Renal pelvis (tissue), 12 donors: ENCODE measurements at places on chromosomes 5 and 9.
A peak's percentile ranks its signal among the peaks of the same experiment; 100 is the strongest.

GRCh38 chr5:55580042-55580441 is 45.3 kb upstream of the PLPP1 start:
- no peak for DNase-seq

DNA sequence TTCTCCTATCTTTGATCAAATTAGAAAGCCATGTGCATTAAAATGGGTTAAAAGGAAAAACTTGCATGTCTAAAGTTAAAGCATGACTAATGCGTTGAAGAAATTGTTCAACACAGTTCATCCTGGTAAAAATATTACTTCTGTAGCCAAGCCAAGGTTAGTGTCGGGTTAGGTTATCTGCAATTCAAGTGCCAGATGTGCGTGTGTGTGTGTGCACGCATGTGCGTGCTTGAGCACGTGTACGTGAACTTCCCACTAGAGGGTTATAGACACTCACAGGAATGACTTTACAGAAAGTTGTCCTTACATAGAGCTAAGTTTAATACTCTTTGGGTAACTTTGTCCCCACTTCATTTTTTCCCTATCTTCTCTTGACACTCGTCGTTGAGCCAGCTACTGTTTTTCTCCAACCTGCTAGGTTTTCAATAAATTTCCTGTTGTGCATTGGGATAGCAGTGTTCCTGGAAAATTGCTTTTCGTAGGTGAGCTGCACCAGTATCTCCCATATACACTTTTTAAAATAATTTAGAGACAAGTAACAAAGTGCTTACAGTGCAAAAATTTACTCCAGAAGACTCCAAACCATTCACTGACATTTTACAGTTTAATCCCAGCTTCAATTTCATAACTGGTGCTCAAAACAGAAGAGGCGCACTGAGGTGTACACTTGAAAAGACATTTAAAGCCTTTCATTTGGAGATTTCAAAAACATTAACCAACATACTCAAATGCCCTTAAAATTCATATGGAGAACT is 353.8 kb downstream of the NFIB start:
- DNase-seq: no peak

- no peak for DNase-seq
Observed at GRCh38 chr5:129746876-129747275, 1.0 kb upstream of the MINAR2 start.

DNA sequence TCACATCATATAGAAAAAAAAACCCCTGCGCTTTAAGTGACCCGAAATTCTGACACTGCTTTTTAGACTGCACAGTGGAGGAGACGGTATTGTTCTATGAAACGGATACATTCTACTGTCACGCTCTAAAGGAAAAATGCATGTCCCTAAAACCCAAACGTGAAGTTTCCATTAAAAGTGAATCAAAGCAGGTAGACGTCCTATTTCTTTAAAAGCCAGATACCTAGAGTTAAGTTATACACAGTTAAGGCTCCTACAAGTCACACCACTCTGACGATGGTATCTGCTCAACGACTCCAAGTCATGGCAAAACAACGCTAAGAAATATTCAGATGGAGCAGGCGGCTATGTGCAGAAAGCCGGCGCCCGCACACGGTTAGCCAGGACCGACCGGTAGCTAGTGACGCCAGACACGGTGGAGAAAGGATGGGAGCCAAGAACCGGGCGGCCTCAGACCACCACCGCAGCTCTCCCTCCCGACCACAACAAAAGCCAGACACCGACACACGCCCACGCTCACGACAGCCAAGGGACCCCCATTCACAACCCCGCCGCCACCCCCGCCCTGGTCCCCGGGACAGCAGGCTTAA is 734 bp downstream of the SKP1 start:
- peak; percentile 30 for DNase-seq

GRCh38 chr9:115891929-115892328 is 261.7 kb upstream of the PAPPA start:
- no peak for DNase-seq

GRCh38 chr5:85132269-85132668 is 747.6 kb upstream of the EDIL3 start:
- DNase-seq: no peak

GRCh38 chr9:38172586-38172985 is 103.6 kb upstream of the SHB start:
- no peak for DNase-seq

GRCh38 chr5:42668254-42668653 is 88.4 kb upstream of the CCDC152 start:
- DNase-seq: no peak

GRCh38 chr5:169114466-169115065 is 186.4 kb downstream of the SLIT3 start:
- DNase-seq: no peak

DNA sequence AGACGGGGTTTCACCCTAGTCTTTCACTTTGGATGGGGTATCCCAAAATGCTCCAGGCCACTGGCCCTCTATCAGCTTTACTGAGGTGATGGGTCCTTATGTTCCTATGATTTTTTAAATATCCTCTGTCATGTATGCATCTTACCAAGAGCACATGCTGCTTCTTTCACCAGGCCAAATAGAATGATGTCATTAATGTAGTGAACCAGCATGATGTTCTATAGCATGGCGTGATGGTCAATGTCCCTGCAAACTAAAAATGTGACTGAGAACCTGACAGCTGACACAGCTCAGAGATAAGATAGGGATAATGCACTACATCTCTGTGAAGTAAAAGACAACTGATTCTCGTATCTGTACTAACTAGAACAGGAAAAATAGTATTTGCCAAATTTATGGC is 103.6 kb downstream of the SLC1A3 start:
- DNase-seq: no peak

GRCh38 chr9:123776708-123777537 is 153.0 kb downstream of the DENND1A start:
- DNase-seq: no peak

DNA sequence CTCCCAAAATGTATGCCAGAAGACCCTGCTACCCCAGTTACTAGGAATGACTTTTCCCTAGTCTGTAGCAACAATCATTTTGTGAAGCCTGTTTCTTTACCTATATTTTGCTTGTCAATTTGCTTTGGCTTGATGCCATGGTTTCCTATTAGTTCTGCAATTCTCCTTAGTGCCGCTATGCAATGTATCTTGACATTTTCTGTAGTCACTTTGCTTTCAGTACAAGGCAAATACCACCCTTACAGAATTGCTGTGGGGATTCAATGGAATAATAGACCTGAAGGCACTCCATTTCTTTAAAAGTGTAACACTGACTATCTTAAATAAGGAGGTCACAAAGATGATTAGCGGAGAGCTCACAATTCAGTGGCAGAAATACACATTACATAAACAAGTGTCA is 291.1 kb downstream of the NR2F1-AS1 start:
- DNase-seq: no peak

DNA sequence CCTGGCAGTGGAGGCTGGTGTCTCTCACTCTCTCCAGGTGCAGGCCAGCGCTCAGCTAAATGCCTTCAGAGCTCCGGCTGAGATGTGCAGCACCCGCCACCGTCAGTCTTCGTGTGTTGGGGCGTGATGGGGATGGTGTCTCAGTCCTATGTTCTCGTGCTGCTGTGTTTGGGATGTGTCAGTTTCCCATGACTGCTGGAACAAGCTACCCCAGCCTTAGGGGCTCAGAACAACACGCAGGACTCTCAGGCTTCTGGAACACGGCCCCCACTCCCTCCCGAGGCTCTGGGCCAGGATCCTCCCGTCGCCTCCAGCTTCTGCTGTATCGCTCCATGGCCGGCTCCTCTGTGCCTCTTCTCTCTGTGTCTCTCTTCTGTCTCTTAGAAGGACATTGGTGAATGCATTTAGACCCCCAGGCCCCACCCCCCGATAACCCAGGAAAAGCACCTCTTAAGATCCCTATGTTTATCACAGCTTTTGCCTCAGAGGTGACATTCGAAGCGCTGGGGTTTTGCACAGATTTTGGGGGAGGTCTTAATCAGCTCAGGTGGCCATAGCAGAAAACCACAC is 9.6 kb upstream of the CEP72 start:
- no peak for DNase-seq

GRCh38 chr9:26415528-26415927 is 477.1 kb downstream of the CAAP1 start:
- no peak for DNase-seq

- DNase-seq: peak; percentile 24
Observed at GRCh38 chr9:88399966-88400365, 11.7 kb downstream of the SPIN1 start.

GRCh38 chr5:4383102-4383501 is 757.0 kb upstream of the ADAMTS16 start:
- peak; percentile 42 for DNase-seq

DNA sequence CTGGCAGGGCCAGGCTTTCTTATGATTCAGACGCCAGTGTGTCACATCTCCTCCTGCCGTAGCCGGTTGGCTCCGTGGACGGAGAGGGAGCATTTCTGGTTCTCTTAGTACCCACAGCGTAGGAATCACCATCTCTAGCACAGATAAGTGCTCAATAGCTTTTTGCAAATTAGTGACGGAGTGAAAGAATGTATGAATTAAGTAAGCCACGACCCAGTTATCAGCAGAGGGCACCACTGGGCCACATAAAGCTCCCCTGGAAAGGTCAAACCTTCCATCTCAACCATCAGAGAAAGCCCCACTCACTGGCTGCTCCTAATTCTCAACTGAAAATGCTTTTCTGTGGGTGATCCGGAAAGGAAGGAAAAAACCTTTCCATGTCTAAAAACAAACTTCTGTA is 317.0 kb upstream of the ADCY2 start:
- peak; percentile 14 for DNase-seq

GRCh38 chr9:133593587-133594253 is 15.5 kb downstream of the FAM163B start:
- no peak for DNase-seq

DNA sequence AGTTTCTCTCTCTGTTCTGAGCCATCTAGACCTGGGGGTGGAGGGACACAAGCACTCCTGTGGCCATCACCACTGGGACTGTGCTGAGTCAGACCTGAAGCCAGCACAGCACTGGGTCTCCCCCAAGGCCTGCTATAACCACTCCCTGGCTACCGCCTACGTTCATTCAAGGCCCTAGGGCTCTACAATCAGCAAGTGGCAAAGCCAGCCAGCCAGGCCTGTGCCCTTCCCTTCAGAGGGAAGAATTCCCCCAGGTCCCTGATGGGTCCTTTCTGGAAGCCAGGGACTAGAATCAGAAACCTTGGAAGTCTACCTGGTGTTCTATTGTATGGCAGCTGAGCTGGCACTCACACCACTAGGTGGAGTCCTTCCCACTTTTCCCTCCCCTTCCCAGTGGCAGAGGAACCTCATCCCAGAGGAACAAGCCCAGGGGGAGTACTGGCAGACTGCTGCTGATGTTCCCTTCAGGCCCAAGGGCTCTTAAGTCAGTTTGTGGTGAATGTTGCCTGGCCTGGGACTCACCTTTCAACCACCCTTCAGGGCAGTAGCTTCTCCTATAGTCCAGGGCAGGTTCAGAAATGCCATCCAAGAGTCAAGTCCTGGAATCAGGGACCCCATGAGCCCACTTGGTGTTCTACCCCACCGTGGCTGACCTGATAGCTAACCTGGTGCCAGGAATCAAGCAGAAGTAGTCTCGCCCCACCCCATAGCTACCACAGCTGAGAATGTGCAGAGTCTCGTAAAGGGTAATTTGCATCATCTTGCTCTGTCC is 20.0 kb downstream of the JMY start:
- DNase-seq: no peak

DNA sequence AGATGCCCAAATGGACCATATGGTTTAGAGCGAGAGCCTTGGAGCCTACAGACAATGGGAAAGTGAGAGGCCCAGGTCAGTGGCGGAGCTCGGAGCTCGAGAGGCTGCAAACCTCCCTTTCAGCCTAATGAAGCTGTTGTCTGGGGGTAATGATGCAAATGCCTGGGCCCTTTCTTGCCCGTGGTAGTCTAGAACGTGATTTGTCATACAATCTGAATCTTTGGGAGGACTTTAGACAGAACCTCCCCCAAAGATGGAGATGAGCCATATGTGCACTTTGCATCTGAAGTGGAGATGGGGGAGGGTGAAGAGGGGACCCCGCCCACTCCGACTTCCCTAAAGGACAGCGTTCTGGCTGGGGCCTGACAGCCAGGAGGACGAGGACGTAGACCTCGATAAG is 10.3 kb upstream of the NEUROG1 start:
- DNase-seq: no peak

DNA sequence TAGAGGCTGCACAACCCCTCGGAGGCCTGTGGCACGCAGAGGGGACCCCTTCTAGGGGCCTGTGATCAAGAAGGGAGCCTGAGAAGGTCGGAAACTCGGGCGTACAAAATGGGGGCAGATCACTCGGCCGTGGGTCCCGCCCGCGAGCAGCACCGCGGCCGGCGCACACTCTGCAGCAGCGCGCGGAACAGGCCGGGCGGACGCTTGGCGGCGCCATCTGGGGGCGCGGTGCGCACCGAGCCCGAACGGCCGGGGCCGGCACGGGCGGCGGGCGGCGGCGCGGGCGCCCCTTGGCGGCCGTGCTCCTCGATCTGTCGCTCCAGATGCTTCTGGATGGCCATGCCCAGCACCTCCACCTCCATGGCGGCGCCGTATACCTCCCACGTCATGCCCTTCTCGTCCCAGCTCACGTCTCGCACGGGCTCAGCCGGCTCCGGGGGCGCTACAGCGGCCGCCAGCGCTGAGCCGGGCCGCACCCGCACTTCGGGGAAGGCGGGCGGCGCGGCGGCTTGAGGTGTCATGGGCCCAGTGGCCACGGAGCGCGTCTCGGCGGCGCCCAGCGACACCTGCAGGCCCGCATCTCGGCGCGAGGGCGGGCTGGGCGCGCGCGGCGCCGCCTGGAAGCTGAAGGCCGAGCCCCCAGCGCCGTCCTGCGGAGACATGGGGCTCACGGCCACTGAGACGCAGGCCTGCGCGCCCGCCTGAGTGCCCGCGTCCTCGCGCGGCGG is 13.1 kb downstream of the GPRIN1 start:
- no peak for DNase-seq

GRCh38 chr5:175658299-175659145 is 651 bp downstream of the HRH2 start:
- peak; percentile 21 for DNase-seq

GRCh38 chr9:116643691-116644090 is 43.4 kb upstream of the TRIM32 start:
- DNase-seq: no peak

- DNase-seq: no peak
Observed at GRCh38 chr9:122058709-122059108, 34.4 kb downstream of the TTLL11 start.

DNA sequence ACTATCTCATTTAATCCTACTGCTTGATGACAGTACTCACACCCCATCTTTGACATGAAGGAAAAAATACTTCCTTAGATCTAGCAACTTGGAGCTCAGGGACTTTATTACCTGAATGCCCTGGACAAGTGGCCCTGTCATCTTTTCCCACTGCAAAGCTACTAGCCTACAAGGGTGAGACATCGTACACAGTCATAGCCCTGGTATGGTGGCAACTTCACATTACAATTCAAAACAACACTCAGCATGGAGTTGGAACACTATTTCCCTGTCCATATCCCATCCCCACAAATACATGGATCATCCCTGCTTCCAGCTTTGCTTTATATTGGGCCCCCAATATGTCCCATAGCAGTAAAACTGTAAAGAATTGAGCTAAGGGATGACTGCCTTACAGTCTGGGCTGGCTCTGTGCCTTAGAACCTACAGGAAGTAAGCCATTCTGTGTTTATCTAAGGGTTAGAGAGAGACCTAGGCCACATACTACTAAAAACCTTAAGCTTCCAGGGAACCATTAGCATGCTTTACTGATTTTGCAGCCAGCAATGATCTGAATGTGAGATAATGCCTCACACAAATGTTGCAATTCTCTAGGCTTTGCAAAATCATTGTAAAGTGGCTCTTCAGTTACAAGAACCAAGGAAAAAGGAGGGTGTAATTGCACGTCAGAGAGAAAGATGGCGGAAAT is 55.9 kb downstream of the OTULIN start:
- DNase-seq: no peak
